ENCODE measurements at places on chromosomes 13 and 19.

DNA sequence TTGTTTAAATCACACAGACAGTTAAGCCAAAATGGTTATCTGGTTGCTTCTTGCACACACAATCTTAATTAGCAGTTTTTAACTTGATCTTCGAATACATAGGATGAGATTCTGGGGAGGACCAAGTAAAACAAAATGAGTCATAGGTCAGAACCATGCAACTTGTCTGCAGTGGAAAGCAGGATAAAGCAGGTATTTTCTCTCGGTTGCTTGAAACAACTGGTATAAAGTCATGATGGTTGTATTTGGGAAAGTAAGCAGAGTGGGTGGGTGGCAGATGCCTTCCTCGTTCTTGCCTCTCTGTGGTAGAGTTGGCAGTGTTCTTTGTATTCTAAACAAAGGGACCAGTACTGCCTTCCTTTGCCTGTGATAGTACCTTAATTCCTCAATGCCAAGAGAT is 167.0 kb downstream of the COG6 start:
- no peaks in the 10 kb centered on the region for H3K27me3 ChIP-seq
- no peak overlapping the region for H3K4me3 ChIP-seq
- H3K4me1 ChIP-seq = no peaks in the 10 kb centered on the region
- H3K27ac ChIP-seq = no peak overlapping the region
- H3K36me3 ChIP-seq = no peaks in the 10 kb centered on the region
- no peak for DNase-seq

DNA sequence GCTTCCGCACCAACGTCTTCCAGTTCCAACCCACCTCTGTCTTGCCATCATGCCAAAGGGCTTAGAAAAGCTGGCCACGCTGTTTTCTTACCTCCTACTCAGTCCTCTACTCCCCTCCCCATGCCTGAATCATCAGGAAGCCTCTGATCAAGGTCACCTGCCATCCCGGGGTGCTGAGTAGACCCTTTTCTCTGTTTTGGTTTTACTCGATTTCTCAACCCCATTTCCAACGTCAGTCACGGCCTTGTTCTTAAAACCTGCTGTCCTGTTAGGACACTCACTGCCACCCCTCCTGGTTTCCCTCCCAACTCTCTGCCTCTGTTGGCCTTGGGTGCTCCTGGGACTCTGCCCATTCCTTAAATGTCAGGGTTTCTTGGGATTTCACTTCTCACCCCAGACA is 350.1 kb downstream of the FOXO1 start:
- H3K4me1 ChIP-seq = no peaks in the 10 kb centered on the region
- no peaks in the 10 kb centered on the region for H3K27me3 ChIP-seq
- no peak overlapping the region for H3K27ac ChIP-seq
- H3K4me3 ChIP-seq = no peak overlapping the region

- no peaks in the 10 kb centered on the region for H3K36me3 ChIP-seq
- H3K4me1 ChIP-seq = no peaks in the 10 kb centered on the region
- no peak overlapping the region for H3K27ac ChIP-seq
Measured at GRCh38 chr13:69793783-69794453, 313.7 kb upstream of the ATXN8OS start.

DNA sequence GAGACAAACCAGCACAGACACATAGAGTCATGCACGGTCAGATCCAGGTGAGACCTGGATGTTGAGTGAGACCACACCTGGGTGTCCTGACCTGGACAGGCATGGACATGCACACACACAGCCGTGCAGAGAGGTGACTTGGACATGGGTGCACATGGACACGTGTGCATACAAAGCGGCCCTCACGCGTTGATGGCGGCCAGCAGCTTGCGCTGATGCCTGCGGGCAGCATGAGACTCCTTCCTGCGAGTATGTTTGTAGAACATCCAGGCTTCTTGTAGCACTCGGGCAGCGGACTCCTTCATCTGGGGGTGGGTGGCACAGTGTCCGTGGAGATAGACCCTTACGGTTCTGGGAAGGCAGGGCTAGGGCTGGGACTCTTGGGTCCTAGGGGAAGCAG is 11.5 kb downstream of the KCNN4 start:
- DNase-seq = no peak
- H3K36me3 ChIP-seq = no peaks in the 10 kb centered on the region
- H3K27me3 ChIP-seq = no peaks in the 10 kb centered on the region
- H3K4me3 ChIP-seq = no peak overlapping the region
- H3K4me1 ChIP-seq = no peaks in the 10 kb centered on the region

DNA sequence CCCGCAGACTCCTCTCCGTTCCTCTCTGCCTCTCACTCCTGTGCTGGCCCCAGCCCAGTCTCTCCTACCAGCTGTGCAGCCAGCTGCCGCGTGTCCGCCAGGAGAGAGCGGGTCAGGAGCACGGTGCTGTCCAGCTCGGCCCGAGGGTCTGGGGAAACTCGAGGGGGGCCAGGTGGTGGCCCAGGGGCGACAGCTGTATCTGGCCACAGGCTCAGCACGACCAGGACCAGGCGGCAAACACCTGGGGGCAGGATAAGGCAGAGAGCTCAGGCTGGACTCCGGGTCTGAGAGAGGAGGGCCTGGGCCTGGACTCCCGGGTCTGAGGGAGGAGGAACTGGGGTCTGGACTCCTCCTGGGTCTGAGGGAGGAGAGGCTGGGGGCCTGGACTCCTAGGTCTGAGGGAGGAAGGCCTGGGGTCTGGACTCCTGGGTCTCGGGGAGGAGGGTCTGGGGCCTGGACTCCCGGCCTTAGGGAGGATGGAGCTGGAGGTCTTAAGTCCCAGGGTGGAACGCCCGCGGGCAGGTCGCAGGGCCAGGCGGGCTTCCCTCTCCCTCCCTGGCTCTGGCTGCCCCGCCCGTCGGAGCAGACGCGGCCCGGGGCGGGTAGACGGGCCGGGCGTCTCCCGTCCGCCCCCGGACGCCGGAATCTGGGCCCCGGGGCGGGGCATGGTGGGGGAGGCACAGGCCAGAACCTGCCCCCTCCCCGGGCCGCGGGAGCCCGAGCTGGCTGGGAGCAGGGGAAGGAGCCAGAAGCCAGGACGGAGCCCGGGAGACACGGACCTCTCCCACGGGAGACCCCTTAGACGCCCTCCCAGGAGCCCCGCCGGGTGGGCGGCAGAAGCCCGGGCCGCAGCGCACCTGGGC is 1.3 kb downstream of the IL11 start:
- peaks cover 6% of the 10 kb centered on the region for H3K4me1 ChIP-seq
- no peak for DNase-seq
- no peaks in the 10 kb centered on the region for H3K36me3 ChIP-seq
- no peak overlapping the region for H3K4me3 ChIP-seq
- H3K27ac ChIP-seq = peak overlapping the region; percentile 2

- H3K4me3 ChIP-seq = no peak overlapping the region
- H3K27ac ChIP-seq = peak overlapping the region; percentile 58
- no peak for DNase-seq
- no peaks in the 10 kb centered on the region for H3K4me1 ChIP-seq
Measured at GRCh38 chr19:46409191-46409590, 4.2 kb downstream of the CCDC8 start.
